Temporal lobe (tissue), 4 donors: ENCODE measurements at places on chromosomes 5 and 9. TPM values are rescaled to one million over a fixed set of nuclear protein-coding genes. Genes with fewer than 3 reads are reported as not detected.

NR6A1 gene
- total RNA-seq, result 1.2 TPM

TAF11L10 gene
- not detected for total RNA-seq

SMIM33 gene
- not detected for total RNA-seq

BARHL1 gene
- not detected for total RNA-seq

CNTNAP3 gene
- 33.7 TPM for total RNA-seq

NUTM2F gene
- total RNA-seq, result not detected

LTC4S gene
- 0.74 TPM for total RNA-seq

SLC6A19 gene
- total RNA-seq, result under 0.01 TPM

SIT1 gene
- not detected for total RNA-seq

ZNF454 gene
- total RNA-seq, result 15.0 TPM

TPPP gene
- total RNA-seq, result 12.5 TPM

RIMOC1 gene
- total RNA-seq, result 26.1 TPM

PARP8 gene
- 44.0 TPM for total RNA-seq

DOCK2 gene
- 2.0 TPM for total RNA-seq

ANKDD1B gene
- total RNA-seq, result 0.98 TPM

FAM120A gene
- 37.6 TPM for total RNA-seq

WNT8A gene
- under 0.01 TPM for total RNA-seq

KCNIP1 gene
- total RNA-seq, result 15.0 TPM

GABRA1 gene
- 19.4 TPM for total RNA-seq

PPIC gene
- total RNA-seq, result 3.4 TPM

CCL28 gene
- total RNA-seq, result 0.49 TPM

SPTAN1 gene
- 862 TPM for total RNA-seq

PTCH1 gene
- 6.6 TPM for total RNA-seq

SLC25A2 gene
- total RNA-seq, result not detected

HAVCR2 gene
- total RNA-seq, result 3.9 TPM

NTNG2 gene
- 4.9 TPM for total RNA-seq

CDH9 gene
- 10.3 TPM for total RNA-seq

NUTM2G gene
- total RNA-seq, result not detected

KIF24 gene
- total RNA-seq, result 1.2 TPM
